Stimulated activated CD8-positive, alpha-beta memory T cell treated with anti-CD3 and anti-CD28 coated beads, Interleukin-4, amount 100 ng/mL, for 1 hour (primary cell): ENCODE measurements at places on chromosomes 7 and 10.

GRCh38 chr10:49625411-49625810 lies 11.6 kb downstream of the CHAT start:
- no peak for DNase-seq

- DNase-seq = no peak
Measured at GRCh38 chr7:13279854-13280435, 592.5 kb downstream of the ARL4A start.

- no peak for DNase-seq
Measured at GRCh38 chr7:39952374-39952773, 2.3 kb downstream of the CDK13 start.

GRCh38 chr10:112820320-112820719 lies 129.7 kb upstream of the TCF7L2 start:
- DNase-seq = no peak

DNA sequence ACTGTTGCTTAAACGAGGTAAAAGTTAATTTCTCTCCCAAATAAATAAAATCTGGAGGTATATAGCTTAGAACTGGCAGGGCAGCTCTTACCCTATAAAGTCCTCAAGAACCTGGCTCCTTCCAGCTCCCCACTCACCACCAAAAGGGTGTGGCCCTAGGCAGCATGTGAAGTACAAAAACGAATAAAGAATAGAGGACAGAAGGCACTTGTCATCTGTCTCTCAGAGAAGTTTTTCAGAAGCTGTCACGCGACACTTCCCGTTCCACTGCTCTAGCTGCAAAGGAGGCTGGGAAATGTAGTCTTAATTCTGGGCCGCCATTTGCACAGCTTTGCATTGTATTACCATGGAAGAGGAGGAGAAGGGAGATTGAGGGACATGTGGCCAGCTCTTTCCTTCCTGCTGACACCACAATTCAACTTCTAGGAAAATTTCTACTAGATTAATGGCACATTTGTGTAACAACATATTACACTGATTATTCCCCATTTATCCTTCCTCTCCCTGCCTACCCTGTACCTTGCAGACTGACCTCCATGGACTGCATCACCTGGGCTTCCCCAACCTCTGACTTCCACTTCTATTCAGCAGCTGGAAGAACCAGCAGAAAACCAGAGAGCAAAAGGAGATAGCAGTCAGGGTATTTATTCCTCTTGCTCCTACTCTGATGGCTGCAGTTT lies 62.2 kb downstream of the CCDC71L start:
- DNase-seq = peak; percentile 35

GRCh38 chr7:102188746-102189145 lies 97.9 kb upstream of the SH2B2 start:
- DNase-seq = no peak

DNA sequence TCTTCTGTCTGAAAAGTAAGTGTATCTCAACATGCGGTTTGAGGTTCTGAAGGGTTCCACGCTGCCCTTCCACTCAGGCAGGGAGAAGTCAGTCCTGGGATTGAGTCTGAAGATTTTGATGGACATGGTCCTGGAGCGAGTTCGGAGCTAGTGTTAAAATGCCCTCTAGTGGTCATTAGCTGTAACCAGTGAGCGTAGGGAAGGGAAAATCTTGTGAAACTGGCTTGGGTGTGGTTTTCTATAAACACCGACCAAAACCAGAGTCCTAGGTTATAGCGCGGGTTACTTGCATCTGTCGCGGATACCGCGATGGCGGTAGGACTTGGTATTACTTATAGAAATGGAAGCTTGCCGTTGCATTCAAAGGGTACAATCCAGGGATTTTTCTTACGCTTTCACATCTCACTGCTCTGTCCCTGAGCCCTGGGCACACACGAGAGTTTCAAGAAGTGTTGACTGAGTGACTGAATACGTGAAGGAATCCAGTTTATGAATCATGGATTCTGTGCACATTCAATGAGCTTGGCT lies 348.2 kb upstream of the C7orf33 start:
- no peak for DNase-seq

DNA sequence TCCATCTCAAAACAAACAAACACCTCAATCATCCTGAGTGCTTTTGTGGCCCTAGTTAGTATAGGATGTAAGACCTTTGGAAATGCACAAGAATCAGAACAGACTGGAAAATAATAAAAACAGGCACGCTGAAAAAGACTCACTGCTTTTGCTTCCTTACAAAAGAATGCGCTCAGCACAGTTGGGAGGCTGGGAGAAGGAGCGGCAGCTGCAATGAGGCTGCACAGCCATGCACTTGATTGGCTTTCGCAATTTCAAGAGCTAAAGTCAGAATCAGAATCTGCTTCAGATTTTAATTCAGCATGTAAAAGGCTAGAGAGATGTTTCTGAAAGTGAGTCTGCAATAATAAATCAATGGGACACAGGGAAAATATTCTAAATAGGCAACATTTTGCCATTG lies 97.2 kb downstream of the FRMD4A start:
- no peak for DNase-seq

DNA sequence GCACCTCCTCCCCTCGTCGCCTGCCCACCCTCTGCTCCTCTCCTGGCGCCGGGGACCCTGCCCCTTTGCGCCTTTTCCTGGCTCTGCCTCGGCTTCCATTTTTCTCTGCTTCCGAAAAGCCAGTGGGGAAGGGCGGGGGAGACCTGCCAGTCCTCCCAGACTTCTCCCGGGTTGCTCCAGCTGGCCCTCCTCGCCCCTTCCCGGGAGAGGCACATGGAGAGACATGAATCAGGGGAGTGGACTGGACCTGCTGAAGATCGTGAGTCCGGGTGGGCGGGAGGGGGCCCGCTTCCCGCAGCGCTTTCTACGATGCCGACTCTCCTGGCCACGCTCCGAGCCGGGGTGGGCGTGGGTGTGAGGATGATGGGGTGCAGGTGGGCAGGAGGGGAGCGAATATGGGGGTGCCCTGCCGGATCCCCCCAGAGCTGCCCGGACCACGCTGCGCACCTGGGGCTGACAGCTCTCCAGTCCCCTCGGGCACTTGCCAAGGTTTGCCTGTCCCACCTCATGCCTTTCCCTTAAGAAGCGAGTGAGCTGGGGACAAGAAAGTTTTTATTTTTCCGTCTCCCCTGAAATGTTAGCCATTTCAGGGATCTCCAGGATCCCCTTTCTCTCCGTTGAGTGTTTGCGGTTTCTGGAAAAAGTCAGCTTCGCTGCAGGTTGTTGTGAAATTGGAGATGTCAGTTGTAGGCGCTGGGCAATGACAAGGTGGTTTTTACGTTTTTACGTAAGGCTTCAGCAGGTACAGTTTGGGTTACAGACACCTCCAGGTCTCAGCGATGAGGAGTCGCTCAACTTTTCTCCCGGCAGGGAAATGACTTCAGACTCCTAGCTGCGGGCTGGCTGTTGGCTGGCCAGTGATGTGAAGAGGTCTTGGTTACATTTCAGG lies 977 bp downstream of the CACNB2 start:
- DNase-seq = no peak

DNA sequence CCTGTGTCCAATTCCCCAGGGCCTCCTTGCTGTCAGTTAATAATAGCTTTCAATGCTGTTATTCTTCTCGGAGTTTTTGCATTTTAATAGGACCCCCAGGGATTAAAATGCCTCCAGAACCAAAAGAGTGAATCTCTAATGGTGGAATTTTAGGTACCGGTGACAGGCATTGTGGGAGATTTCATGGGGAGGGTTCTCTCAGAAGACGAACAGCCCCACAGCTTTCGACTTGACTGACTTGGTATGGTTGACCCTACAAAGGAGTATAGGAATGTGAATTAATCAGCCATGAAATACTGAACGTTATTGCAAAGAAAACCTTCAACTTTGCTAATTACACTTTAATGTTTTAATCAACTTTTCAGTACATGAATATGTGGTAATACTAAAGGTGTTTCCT lies 206.3 kb upstream of the FZD8 start:
- no peak for DNase-seq

- DNase-seq = no peak
Measured at GRCh38 chr10:12194752-12195271, 879 bp downstream of the NUDT5 start.

GRCh38 chr7:142088022-142088714 lies 23.4 kb upstream of the MGAM2 start:
- DNase-seq = no peak

DNA sequence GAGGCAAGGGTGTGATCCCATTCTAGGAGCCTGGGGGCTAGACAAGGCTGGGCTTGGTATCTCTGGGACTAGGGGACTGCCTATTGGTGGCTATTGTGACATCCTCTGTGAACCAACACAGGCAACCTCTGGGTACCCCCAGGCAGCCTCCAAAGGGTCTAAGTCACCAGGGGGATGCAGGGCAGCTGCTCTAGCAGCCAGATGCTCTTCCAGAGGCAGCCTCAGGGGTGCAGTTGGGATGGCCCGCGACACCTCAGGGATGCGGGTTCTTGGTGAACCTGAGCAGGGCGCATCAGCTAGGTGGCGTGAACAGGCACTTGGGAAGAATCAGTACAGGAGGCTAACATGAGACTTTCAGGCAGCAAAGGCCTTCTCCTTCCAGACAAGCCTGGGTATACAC lies 1.6 kb upstream of the TMEM120A start:
- DNase-seq = no peak

GRCh38 chr7:38574086-38574485 lies 57.1 kb downstream of the AMPH start:
- DNase-seq = no peak

DNA sequence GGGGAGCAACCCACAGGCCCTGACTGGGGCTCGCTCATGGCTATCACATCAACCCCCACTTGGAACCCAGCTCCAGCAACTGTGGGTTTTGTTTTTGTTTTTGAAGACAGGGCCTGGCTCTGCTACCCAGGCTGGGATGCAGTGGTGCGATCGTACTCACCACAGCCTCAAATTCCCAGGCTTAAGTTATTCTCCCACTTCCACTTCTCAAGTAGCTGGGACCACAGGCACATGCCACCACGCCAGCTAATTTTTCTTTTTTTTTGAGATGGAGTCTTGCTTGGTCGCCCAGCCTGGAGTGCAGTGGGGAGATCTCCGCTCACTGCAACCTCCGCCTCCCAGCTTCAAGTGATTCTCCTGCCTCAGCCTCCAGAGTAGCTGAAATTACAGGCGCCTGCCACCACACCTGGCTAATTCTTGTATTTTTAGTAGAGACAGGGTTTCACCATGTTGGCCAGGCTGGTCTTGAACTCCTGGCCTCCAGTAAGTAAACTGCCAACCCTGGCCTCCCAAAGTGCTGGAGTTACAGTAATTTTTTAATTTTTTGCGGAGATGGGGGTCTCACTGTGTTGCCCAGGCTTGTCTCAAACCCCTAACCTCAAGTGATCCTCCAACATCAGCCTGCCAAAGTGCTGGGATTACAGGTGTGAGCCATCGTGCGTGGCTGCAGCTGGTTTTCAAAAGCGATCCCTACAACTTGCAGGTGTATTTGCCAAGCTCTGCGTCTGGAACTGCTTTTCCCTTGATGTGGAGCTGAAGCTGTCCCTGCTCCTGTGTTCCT lies 228.7 kb downstream of the SKIDA1 start:
- DNase-seq = no peak

DNA sequence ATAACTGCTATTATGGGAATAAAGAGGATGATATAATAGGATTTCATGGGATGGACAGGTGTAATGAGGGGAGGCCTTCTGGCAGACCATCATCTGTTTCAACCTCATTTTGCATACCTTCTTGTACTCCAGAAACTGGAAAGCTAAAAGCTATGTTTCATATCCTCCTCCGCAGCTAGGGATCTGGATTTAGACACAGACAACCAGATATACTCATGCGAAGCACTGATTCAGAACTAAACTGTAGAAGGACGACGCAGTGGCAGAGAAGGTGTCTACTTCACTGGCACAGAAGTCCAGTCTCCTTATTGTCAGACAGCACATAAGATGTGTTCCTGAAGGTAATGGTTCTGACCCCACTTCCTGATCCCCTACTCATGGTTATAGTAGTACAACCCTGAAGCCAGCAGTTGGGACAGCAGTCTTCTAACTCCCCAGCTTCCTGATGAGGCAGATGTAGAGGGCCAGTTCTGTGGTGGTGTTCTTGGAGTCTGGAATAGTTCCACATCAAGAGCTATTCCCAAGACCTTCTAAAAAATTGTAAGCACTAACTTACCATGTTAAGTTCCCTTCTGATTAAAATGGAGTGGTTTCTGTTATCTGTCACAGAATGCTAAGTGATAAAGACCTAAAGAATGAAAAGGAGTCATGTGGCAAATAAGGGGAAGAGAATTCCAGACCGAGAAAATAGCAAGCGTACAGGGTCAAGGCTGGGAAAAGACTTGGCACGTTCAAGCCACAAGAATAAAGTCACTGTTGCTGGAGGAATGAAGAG lies 550.3 kb downstream of the GRM8 start:
- no peak for DNase-seq

DNA sequence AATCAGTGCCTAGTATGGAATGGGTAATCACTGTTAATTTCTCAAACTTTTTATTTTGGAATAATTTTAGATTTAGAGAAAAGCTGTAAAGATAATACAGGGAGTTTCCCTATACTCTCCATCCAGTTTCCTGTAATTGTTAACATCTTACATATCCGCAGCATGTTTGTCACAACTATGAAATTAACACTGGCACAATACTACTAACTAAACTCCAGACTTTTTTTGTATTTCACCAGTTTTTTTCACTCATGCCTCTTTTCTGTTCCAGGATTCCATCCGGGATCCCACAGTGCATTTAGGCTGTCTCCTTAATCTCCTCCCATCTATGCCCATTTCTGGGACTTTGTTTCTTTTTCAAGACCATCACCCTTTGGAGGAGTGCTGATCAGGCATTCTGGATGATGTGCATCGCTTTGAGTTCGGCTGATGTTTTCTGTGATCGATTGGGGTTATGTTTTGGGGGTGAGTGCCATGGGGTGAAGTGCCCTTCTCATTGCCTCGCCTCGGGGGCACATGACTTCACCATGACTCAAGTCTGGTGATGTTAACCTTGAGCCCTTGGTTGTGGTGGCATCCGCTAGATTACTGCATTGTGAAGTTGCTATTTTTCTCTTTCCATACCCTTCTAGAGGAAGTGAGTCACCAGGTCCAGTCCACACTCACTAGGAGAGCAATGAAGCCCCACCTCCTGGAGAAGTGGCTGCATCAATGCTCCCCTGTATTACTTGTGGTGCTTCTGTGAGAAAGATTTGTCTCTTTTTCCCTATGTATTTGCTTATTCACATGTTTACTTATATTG lies 43.9 kb upstream of the GRB10 start:
- no peak for DNase-seq

- DNase-seq = no peak
Measured at GRCh38 chr7:98185101-98185500, 26.1 kb upstream of the BHLHA15 start.

DNA sequence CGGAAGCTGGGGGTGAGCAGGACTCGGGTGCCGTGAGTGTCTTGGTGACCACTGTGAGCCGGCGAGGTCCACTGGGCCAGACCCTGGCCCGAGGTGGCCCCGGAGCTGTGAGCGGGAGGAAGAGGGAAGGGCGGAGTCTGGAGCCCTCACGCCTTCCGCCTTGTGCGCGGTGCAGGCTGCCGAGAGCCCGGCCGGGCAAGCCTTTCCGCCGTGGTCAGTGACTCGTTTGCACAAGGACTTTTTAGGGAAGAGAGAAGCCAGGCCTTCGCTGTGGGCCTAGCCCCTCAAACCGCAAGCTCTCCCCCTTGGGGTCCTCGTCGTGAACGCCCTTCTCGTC lies 40.9 kb upstream of the ZNF32 start:
- no peak for DNase-seq

- no peak for DNase-seq
Measured at GRCh38 chr7:35849158-35849831, 48.4 kb downstream of the SEPTIN7 start.
